ENCODE measurements at places on chromosomes 1 and 21.

- no peak for DNase-seq
These were observed 11.7 kb downstream of the SNRPE start for GRCh38 chr1:203873094-203873493.

DNA sequence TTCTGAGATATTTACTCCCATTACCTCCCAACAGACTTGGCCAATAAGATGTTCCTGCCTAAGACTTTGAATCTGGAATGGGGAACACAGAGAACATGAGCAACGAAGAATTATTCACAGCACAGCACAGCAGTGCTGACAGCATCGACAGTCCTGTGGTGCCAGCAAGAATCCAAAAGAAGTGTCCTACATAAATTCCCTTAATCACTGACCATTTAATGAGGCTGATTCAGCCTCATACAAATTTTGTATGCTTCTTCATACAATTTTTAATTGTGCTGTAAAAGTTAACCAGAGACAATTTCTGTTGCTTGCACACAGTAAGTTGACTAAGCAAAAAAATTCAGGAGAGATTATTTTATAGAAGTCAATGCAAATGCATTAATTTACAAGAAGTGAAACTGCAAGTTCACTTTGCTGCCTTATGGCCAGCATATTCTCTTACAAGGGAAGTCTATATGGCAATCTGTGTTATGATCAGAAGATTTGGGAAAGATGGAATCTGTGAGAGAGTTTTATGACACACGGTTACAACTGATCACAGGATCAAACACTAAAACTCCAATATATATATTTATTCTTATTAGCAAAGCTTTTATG, 855.9 kb downstream of the LTN1 start:
- DNase-seq: peak; percentile 86

GRCh38 chr21:45423201-45423955, 18.4 kb downstream of the COL18A1 start:
- no peak for DNase-seq

DNA sequence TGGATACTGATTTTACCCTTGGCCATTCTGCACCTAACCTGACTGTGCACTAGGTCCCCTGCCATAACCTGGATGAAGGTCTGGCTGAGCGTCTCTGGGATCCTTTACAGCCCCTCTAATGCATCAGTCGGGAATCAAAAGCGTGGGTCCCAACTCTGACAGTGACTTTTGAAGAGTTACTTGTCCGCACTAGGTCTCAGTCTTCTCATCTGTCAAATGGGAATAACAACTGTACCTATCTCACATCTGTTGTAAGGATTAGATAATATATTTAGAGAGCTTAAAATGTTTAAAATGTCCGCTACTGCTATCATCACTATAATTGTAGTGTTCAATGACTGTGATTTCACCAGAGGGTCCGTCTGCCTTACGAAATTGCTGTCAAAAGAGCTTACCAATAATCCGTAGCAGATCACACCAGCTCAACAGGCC, 746 bp downstream of the TADA1 start:
- no peak for DNase-seq

DNA sequence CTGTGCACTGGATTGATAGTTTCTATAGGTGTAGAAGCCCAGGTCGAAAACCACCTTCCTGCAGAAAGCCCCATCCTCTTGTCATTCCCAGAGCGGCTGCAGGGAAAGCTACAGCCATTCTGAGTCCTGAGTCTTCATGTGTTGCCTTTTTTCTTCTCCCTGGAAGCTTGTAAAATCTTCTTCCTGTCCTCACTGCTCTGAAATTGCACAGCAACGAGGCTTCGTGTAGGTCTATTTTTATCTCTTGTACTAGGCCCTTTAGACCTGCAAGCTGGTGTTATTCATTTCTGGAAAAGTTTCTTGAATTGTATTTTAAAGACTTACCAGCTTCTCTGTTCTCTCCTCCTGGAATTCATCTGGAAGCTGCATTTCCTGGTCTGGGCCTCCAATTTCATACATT, 44.2 kb upstream of the ETS2 start:
- peak; percentile 63 for DNase-seq

DNA sequence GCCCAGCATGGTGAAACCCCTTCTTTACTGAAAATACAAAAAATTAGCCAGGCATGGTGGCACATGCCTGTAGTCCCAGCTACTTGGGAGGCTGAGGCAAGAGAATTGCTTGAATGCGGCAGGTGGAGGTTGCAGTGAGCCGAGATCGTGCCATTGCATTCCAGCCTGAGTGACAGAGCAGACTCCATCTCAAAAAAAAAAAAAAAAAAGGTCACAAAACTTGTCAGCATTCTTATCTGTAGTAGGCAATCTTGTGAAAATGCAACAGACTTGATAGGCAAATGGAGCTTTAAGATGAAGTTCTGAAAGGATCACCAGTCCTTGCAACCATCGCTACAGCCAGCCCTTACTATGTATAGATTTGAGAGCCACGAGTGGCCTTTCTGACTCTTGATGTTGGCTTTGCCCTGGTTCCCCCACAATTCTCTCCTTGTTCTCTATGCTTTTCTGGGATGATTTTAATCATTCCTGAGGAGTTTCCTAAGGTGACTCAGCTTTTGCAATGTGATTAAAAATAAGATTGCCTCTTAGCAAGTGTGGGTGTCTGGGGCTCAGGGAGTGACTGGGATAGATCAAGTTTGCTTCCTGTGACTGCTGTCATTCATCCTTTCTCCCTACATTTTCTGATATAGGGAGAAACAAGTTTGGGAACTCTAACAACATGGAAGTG, 7.1 kb upstream of the MAP1LC3C start:
- DNase-seq: peak; percentile 69
